ENCODE measurements at places on chromosomes 7 and 10.

- no peak for DNase-seq
Measured at GRCh38 chr10:112835944-112836451, 114.0 kb upstream of the TCF7L2 start.

GRCh38 chr10:17453373-17454091 lies 863 bp downstream of the ST8SIA6 start:
- DNase-seq = no peak

GRCh38 chr7:36085096-36085495 lies 68.0 kb upstream of the EEPD1 start:
- no peak for DNase-seq

DNA sequence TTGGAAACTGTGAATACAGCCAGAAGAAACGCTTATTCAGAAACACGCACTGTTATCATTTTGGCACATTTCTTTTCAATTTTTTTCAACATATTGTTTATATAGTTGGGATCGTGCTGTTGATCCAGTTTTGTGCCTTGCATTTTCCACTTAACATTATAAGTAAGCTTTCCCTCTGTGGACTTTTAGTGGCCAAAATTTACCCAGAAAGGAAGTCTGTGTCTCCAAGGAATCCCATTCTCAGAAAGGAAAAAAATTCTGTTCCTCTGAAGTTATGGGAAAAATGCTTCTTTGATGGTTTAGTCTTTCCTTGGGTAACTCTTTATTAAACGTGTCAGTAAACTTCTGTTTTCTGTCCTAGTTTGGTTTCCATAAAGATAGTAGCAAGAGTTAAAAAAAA lies 280.0 kb downstream of the REEP3 start:
- no peak for DNase-seq

DNA sequence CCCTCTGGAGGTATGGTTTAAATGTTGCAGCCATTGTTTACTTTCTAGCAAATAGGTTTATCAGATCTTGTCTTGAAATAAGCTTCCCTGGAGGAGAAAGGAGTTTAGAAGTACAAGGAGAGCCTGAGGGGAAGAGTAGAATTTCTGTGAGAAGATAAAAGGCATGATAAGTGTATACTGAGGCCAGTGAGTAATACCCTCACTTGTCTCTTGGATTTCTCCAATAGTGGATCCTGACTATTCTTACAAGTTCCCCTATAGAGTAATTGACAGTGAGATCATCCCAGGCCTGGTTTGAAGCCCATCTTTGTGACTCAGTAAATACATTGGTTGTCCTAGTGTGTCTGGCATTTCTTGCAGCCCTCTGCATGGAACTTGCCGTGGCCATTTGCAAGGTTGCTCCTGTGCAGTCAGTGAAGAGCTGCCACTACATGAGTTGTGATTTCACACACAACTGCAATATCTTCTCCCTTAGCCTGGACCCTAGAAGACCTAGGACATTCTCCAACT lies 41.6 kb downstream of the CHN2 start:
- no peak for DNase-seq

- DNase-seq = no peak
Measured at GRCh38 chr7:157690833-157691585, 354.2 kb downstream of the DNAJB6 start.

DNA sequence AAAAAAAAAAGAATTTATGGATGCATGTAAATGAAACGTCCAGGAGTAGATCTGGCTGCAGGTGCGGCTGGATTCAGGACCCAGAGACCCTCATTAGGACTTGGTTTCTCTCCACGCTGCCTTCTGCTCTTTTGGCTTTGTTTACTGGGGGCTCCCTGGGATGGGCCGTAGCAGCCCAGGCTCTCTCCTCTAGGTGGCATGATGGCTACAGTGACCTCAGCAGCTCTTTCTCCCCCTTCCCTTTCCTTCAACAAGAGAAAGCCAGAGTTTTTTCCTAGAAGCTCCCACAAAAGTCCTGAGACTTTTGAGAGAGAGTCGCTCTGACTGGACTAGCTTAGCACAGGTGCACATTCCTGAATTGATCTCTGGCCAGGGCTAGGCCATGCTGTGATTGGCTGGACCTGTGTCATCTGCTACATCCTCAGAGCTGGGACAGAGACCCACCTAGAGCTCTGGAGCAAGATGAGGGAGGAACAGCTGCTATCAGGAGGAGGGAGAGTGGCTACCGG lies 67.8 kb upstream of the PDCD4 start:
- no peak for DNase-seq

- no peak for DNase-seq
Measured at GRCh38 chr10:6394084-6394483, 186.0 kb downstream of the PRKCQ start.

DNA sequence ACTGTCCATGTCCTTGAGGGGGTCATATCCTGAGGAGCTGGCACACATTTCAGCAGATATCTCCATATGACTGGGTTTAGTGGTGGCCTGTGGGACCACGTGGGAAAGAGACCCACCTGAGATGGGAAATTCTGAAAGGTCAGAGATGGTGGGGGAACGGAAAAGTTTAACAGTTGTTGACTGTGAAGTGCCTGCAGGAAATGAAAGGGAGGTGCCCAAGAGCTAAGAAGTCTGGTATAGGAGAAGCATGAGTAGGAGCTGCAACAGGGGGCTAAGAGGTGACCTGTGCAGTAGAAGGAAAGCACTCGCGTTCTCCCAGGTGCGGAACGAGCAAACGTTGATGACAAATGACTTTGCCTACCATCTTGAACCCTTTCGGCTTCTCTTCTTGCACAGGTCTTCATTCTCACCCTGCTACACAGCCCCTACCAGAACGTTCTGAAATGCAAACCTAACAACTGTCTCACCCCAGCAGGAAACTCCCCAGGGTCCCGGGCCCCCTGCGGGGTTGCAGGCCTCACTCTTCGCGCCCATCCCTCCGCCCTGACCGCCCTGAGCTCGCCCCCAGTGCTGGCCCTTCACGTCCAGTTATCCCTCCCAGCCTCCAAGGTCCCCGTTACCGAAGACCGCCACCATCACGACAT lies 9.8 kb upstream of the FXYD4 start:
- DNase-seq = no peak
